ENCODE measurements at places on chromosomes 5 and 9.

DNA sequence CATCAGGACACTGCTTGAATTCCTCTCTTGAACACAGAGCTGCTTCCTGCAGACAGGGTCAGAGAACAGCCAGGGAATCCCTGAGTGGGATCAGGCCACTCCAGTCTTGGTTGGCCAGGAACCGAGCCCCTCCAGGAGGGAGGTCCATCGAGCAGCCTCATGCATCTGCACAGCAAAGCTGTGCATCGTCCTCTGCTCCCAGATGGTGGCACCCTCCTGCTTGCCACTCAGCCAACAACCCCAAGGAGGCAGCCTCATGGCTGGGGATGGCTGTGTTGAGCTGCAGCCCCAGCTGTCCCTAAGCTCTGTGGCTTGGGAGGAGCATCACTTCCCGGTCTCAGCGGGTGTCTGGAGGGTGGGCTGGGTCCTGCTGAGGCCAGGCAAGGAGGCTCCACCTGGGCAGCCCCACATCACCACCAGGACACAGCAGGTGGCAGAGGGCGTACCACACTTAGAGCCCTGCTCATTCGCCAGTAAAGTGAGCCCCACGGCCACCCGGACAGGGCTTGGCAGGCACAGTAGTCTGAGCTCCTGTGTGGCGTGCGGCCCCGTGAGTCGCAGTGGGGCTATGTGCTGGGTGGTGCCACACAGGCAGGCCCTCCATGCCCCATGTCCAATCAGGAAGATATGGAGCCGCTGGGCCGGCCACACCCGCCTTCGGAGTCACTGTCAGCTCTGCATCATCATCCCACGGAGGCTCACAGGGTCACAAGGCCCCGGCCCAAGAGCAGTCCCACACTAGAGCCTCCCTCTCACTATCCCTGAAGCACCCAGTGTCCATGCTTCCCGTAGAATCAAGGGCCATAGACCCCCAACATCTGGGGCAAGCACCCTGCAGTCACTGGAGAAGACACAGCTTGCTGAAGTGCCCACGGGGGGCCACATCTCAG lies 11.9 kb downstream of the LPCAT1 start:
- no peak for DNase-seq

DNA sequence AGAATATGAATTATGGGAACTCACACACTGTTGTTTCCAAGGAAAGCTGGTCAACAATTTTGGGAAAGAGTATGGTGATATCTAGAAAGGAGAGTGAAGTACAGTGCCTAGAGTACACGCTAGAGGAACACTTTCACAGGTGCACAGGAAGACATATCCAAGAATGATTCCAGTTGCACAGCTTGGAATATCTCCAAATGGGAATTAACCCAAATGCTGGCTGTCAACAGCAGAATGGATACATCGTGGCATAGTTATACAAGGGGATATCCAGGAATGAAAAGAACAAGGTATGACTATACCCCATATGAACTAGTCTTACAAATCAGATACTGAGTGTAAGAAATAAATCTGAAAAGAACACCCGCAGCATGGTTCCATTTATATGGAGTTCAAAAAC lies 231.3 kb downstream of the FSTL4 start:
- no peak for DNase-seq

DNA sequence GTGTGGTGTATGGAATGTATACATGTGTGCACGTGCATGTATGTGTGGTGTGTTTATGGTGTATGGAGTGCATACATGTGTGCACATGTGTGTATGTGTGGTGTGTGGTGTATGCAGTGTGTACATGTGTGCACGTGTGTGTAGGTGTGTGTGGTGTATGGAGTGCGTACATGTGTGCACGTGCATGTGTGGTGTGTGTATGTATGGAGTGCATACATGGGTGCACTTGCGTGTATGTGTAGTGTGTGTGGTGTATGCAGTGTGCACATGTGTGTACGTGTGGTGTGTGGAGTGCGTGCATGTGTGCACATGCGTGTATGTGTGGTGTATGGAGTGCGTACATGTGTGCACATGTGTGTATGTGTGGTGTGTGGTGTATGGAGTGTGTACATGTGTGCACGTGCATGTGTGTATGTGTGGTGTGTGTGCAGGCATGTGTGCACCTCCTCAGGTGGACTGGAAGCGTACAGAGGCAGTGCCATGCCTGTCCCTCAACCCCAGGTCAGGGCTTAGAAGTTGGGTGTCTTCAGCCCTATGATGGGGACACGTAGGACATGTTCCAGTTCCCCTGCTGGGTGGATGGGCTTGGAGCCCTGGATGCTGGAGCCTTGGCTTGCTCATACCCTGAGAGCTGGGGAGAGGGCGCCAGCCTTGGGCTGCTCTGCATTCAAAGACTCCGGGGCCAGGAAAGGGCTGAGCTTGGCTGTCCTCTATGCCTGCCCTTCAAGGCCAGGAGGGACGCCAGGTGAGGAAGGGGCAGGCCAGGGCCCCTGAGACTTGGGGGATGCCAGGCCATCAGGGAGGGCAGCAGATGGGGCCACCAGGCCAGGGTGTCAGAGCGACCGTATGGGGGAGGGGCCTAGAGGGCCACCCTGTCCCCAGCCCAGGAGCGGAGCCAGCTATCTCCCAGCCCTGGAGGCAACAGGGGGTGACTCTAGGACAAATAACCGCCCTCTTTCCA lies 12.2 kb downstream of the MYMK start:
- no peak for DNase-seq

- DNase-seq, result no peak
Observed at GRCh38 chr9:16769291-16769690, 101.2 kb downstream of the BNC2 start.

- no peak for DNase-seq
Observed at GRCh38 chr5:132315529-132316067, 21.4 kb downstream of the SLC22A4 start.

DNA sequence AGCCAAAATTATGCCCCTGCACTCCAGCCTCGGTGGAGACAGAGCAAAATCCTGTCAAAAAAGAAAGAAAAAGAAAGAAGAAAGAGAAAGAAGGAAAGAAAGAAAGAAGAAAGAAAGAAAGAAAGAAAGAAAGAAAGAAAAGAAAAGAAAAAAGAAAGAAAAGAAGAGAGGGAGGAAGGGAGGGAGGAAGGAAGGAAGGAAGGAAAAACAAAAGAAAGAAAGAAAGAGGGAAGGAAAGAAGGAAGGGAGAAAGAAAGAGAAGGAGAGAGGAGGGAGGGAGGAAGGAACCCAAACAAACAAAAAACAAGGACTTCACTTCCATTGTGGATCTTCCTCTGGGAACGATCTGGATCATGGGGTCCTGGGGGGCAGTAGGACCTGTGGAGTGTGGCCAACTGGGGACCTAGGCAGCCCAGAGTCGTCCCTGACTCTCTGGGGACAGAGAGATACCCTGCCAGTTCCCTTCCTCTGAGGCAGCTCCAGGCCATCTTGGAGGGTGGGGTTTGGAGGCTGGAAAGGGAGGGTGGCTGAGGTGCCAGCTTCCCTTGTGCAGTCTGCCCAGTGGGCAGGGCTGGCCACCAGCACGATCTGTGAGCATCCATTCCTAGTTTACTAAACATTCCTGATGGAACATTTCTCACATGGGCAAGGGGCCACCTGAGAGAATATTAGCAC lies 216.8 kb downstream of the PAX5 start:
- DNase-seq, result no peak

- no peak for DNase-seq
Observed at GRCh38 chr5:79612667-79613198, 492 bp downstream of the TENT2 start.

- DNase-seq, result no peak
Observed at GRCh38 chr9:2664174-2665065, 42.8 kb downstream of the VLDLR start.

DNA sequence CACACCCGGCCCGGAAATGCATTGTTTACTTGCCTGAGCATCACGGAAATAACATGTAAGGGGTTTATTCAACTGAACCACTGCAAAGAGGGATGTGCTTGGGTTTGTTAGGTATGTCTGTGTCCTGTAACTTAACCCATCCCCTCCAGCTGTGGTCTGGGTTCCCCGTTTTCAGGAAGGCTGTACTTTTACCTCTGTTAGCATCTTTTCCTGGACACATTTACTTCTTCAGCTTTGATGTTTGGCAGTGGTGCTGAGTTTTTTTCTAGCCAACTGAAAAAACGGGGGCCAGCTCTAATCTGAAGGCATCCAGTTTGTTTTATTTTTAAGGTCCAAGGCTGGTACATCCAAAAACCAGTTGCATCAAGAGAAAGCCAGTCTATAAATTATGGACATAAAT lies 561.8 kb downstream of the BNC2 start:
- DNase-seq, result no peak

DNA sequence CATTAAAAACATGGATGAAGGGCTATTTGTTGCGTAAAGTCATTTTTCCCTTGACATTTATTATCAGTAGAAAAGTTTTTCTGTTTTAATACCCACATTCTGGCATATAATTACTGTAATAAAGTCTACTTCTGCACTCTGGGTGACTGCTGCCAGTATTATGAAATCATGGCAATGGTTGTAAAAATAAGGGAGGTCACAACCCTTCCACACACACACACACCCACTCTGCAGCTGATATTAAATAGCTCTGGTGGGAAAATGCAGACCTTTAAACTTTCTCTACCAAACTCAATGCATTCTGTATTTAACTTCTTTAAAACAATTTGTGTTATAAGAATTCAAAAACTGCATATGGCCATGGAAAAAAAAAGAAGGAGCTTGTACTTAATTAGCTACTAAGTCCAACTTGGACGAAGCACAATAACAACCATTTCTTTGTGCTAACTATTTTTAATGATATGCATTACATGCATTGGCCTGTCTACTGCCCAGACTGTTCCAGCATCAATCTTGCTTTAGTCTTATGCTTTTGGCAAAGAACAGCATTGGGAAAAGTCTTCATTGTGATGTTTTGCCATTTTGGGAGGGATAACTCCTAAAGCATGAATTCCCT lies 137.6 kb upstream of the MAP3K1 start:
- no peak for DNase-seq

GRCh38 chr9:133103183-133103986 lies 17.7 kb downstream of the RALGDS start:
- peak; percentile 36 for DNase-seq
